Stimulated activated CD8-positive, alpha-beta memory T cell treated with anti-CD3 and anti-CD28 coated beads, Interleukin-7, amount 100 ng/mL, for 24 hours (primary cell): ENCODE measurements at places on chromosomes 13 and 19.

- DNase-seq: no peak
Measured at GRCh38 chr13:27449081-27449603, 1.2 kb downstream of the MTIF3 start.

GRCh38 chr19:1177322-1178114 is 3.5 kb upstream of the SBNO2 start:
- DNase-seq: no peak

DNA sequence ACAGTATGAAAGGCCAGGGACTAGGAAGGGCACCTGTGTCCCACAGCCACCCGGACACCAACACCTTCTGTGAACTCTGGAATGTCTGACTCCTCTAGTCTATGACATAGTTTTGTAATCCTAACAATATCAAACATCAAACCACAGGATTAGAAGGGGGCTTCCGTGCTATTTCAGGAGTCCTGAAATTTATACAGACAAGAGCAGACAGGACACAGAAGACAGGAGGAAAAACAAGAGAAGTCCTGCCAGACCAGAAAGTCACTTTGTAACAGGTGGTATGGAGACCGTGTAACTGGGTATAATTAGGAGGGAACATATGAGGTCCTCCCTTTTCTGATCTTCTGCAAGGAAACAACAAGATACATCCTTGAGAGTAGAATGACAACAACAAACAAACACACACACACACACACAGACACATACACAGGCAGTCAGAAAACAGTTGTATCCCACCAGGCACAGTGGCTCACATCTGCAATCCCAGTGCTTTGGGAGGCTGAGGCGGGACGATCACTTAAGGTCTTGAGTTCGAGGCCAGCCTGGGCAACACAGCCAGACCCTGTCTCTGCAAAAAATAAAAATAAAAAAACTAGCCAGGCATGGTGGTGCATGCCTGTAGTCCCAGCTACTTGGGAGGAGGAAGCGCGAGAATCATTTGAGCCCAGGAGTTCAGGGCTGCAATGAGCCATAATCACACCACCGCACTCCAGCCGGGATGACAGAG is 13.1 kb downstream of the INSR start:
- no peak for DNase-seq

DNA sequence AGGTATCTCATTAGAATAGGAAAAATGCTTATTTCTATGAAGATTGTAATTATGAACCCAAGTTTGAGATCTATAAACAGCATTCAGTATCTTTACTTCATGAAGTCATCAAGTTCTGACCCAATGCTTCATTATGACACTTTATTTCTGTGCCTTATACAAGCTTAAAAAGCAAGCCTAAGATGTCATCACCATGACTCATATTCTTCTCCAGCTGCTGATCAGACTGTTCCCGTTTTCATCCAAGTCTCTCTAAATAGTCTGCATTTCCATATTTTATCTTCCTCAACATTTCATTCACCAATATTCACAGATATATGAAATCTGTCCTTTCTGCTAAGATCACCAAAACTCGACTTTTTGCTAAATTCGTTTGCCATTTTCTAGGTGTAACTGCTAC is 1247.2 kb upstream of the PRR20A start:
- no peak for DNase-seq

- DNase-seq: no peak
Measured at GRCh38 chr13:24851546-24851945, 87.6 kb downstream of the RNF17 start.

- no peak for DNase-seq
Measured at GRCh38 chr19:17805427-17805826, 10.5 kb downstream of the B3GNT3 start.

DNA sequence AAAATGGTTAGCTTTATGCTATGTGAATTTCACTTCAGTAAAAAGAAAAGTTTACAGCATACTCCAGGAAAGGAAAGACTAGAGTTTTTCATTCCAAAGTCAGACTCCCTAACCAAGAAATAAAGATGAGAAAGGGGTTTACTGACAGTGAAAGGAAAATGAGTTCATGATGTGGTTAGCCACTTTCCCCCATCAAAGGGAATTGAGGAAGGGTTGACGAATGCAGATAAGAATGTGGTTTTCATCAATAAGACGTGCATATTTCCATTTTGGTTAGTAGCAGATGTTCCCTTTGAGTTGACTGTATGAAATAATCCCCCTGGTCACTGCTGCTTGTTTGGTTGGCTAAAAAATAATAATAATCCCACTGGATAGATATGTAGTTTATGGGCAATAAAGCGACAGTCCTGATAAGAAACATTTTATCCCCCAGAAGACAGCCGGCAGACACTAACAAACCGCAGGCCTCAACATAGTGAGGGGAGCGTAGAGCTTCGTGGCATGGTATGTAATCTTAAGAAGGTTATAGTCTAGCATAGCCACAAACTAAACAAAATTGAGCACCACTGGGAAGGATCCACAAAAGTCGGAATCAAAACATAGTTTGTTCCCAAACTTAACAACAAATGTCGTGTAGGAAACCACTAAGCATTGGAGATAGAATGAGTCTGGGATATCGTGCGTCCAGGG is 114.8 kb downstream of the COL4A2 start:
- no peak for DNase-seq

DNA sequence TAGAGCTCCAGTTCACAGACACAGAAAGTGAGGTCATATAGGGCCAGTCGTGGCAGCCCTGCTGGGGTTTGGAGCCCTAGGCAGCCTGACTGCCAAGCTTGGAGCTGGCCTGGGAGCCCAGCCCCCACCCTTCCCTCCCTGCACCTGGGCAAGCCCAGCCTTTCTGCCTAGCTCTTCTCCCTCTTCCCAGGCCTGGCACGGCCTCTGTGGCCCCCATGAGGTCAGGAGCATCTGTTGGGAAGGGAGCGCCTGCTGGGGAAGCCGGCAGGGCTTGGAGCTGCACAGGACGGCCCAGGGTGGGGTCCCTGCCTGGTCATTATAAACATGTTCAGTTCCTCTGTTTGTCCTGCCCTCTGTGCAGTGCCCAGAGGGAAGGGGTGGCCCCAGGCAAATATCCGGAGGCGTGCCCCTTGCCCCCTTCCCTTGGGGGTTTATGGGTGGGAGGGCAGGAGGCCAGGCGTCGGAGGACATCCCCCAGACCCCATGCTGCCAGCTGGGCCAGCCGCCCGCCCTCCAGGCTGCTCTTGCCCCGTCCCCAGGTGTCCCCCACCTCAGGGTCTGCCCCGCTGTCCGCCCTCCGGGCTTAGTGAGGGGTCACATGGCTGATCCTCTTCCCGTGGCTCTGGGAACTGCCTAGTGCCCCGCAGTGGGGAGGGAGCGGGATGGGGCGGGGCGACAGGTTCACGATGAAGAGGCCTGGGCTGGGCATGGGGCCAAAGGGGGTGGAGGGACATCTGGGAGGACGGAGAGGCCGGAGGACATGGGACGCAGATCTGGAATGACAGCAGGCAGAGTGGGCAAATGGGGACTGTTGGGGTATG is 30.0 kb upstream of the NCCRP1 start:
- no peak for DNase-seq

- DNase-seq: no peak
Measured at GRCh38 chr19:2578901-2579677, 103.2 kb downstream of the GADD45B start.

- DNase-seq: no peak
Measured at GRCh38 chr13:94308832-94309231, 170.7 kb downstream of the DCT start.
